Chondrocyte (in vitro differentiated cells): ENCODE measurements at places on chromosomes 2 and 18.

DNA sequence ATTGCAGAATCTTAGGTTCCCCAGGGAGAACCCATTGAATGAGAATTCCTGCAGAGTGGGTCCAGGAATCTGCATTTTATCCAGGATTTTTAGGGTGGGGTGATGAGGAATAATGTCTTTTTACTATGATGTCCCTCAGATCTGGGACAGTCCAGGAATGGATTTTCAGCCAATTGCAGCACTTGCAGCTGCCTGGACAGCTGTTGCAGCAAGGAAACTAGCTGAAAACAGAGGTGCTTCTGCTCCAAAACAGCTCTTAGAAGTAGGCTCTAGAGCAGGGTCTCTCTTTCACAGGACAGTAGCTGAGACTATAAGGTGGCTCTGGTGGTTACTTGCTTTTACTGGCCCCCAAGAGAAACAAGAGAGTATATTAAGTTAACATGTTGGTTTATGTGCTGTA, 9.1 kb downstream of the GLI2 start:
- no peak for DNase-seq

DNA sequence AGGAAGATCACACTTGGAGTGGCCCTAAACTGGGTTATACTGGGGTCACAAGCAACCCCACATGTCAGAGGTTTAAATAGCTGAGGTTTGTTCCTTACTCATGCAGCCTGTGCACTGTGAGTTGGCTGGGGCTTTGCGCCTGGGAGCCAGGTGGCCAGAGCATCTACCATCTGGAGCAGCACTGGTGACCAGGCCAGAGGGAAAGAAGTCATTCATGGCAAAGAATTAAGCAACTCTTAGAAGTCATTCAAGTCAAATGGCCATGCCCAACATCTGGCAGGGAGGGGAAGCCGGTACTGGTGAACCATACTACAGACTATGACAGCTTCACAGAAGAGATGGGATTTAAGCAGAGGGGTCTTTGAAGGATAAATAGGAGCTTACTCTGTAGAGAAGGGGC, 90.7 kb downstream of the POLR1A start:
- DNase-seq, result peak; percentile 38

- no peak for DNase-seq
Measured at GRCh38 chr2:202172439-202173211, 65.8 kb downstream of the SUMO1 start.

- no peak for DNase-seq
Measured at GRCh38 chr18:9546468-9546867, 67.9 kb downstream of the PPP4R1 start.

DNA sequence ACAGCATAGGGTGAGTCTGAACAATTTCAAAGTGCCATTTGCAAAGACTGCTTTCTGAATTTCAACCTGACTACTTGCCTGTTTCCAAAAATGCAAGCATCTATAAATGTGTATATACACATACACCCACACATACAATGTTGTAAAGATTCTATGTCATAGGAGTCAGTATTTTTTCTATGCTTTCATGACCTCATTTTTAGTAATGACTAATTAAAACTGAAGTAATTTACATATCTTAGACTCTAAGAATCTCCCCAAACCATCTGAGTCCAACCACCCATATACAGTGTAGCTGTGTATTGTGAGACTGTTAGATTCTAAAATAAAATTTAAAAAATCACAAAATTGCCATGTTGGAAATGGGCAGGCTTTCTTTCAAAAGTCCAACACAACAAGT, 162.0 kb upstream of the STK17B start:
- no peak for DNase-seq

- peak; percentile 86 for DNase-seq
Measured at GRCh38 chr2:636641-637405, 40.4 kb downstream of the TMEM18 start.

DNA sequence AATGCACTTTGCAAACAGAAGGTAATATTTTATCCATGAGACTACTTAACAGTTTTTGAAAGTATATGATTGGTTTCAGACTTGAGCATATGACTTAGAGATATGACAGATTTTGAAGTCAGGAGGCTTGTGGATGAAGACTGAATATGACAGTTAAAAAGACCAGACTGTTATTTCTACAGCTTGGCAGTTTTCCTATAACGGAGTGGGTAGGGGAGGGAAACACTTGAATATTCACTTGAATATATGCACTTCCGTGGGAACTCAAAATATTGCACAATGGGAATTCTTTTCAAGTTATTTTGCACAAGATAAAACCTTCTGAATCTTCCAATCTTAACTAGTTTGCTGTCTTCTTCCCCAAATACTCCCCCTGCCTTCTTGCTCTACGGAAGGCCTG, 64.6 kb upstream of the ACKR3 start:
- DNase-seq, result no peak

DNA sequence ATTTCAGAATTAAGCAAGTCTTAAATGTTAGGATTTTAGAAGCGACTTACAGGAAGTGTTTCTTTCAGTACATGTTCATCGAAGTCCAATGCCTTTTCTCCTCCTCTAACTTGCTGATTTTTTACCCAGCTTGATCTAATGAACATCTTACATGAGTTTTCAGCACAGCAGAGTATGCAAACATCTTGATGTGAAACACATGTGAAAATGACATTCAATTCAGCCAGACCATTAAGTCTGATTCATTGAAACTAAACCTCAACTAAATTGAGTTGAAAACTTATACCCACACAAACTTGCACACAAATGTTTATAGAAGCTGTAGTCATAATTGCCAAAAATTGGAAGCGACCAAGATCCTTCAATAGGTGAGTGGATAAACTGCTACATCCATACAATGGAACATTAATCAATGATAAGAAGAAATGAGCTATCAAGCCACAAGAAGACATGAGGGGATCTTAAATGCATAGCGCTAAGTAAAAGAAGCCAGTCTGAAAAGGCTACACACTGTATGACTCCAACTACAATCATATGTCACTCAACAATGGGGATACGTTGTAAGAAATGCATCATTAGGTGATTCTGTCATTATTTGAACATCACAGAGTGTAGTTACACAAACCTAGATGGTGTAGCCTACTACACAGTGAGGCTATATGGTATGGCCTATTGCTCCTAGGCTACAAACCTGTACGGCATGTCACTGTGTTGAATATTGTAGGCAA, 18.5 kb downstream of the PSTPIP2 start:
- DNase-seq, result no peak
